ENCODE measurements at places on chromosomes 6 and 20.

DNA sequence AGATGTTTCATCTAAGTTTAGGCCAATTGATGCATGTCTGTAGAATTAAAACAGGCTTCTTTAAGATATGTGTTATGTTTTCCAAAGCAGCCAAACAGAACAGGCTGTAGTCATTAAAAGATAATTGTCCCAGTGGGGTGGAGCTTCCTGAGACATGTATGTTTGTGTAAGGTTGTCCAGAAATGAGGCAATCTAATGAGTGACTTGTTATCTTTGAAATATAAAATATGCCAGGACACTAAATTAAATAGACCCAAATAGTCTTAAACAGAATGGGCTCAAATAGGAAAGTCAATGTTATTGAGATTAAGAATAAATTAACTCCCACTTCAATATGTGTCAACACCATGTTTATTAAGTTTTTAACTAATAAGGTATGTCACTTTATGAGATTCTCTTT, 204.7 kb upstream of the RNF217 start:
- DNase-seq: no peak
- H3K36me3 ChIP-seq: no peaks in the 10 kb centered on the region

GRCh38 chr20:58573986-58574385, 58.8 kb upstream of the APCDD1L start:
- H3K36me3 ChIP-seq: no peaks in the 10 kb centered on the region
- no peaks in the 10 kb centered on the region for H3K27me3 ChIP-seq
- H3K4me3 ChIP-seq: no peak overlapping the region
- H3K4me1 ChIP-seq: no peaks in the 10 kb centered on the region
- no peak for DNase-seq

- H3K4me1 ChIP-seq: peaks cover 14% of the 10 kb centered on the region
- no peak for DNase-seq
These were observed 29.7 kb downstream of the GINS1 start for GRCh38 chr20:25437153-25437581.

GRCh38 chr20:43432498-43432897, 25.2 kb upstream of the SRSF6 start:
- no peak overlapping the region for H3K27ac ChIP-seq
- H3K36me3 ChIP-seq: no peaks in the 10 kb centered on the region
- no peaks in the 10 kb centered on the region for H3K27me3 ChIP-seq
- H3K4me1 ChIP-seq: no peaks in the 10 kb centered on the region

GRCh38 chr20:32165836-32166545, 41.6 kb downstream of the PLAGL2 start:
- peaks cover 39% of the 10 kb centered on the region for H3K36me3 ChIP-seq
- DNase-seq: no peak
- no peaks in the 10 kb centered on the region for H3K4me1 ChIP-seq
- H3K27me3 ChIP-seq: no peaks in the 10 kb centered on the region
- H3K27ac ChIP-seq: no peak overlapping the region

GRCh38 chr6:145848541-145848940, 33.9 kb upstream of the FBXO30 start:
- H3K4me1 ChIP-seq: no peaks in the 10 kb centered on the region
- H3K4me3 ChIP-seq: no peak overlapping the region
- no peaks in the 10 kb centered on the region for H3K36me3 ChIP-seq
- H3K27me3 ChIP-seq: no peaks in the 10 kb centered on the region
- no peak overlapping the region for H3K27ac ChIP-seq
- no peak for DNase-seq

DNA sequence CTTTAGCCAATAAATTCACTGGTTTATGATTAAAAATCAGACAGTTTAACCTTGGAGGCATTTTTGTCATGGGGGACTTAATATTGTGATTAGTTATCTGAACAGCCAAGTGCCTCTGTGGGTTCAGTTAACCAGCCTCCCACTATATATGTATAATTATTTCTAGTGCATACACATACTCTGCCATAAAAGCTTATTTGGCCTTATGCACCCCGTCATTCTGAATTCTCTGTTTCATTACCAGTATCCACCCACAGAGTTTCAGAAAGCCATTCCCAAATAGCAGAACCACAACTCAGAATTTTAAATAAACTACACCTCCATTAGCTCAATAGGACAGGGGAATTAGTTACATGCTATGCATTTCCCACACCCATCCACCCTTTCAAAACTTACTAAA, 279.7 kb downstream of the ZFAND3 start:
- no peak for DNase-seq
- no peak overlapping the region for H3K27ac ChIP-seq
- peaks cover 9% of the 10 kb centered on the region for H3K36me3 ChIP-seq
- no peak overlapping the region for H3K4me3 ChIP-seq

DNA sequence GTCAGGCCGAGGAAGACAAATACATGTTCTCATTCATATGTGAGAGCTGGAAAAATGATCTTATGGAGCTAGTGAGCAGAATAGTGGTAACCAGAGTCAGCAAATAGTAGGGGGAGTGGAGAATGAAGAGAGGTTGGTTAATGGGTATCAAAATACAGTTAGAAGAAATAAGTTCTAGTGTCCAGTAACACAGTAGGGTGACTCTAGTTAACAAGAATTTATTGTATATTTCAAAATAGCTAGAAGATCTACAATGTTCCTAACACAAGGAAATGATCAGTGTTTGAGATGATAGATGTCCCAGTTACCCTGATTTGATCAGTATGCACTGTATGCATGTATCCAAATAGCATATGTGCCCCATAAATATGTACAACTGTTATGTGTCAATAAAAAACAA, 128.4 kb downstream of the BCKDHB start:
- no peaks in the 10 kb centered on the region for H3K4me1 ChIP-seq
- no peak overlapping the region for H3K4me3 ChIP-seq
- no peaks in the 10 kb centered on the region for H3K27me3 ChIP-seq
- DNase-seq: no peak
- no peaks in the 10 kb centered on the region for H3K36me3 ChIP-seq
- no peak overlapping the region for H3K27ac ChIP-seq

GRCh38 chr6:87902383-87902782, 145.3 kb upstream of the SPACA1 start:
- H3K4me1 ChIP-seq: peaks cover 7% of the 10 kb centered on the region
- H3K4me3 ChIP-seq: no peak overlapping the region
- H3K27ac ChIP-seq: no peak overlapping the region

DNA sequence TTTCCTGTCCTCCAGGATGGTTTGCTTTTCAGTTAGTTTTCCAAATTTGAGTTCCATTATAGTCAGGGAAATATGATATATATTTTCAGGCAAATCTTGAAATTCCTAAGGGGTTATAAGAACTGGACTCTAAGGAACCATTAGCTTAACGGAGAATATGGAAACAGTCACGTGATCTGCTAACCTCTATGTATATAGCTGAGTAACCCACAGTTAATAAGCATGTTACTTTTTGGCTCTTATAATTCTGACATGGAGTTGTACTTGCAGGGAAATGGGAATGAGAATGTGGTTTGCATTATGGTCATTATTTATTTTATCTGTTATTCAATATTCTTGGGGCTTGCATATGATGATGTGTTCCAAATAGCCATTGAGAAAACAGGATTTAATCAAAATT, 23.3 kb downstream of the SOBP start:
- no peak overlapping the region for H3K4me3 ChIP-seq
- no peak overlapping the region for H3K27ac ChIP-seq
- DNase-seq: no peak
- no peaks in the 10 kb centered on the region for H3K4me1 ChIP-seq
- no peaks in the 10 kb centered on the region for H3K27me3 ChIP-seq

- no peaks in the 10 kb centered on the region for H3K36me3 ChIP-seq
- no peak overlapping the region for H3K27ac ChIP-seq
- H3K4me3 ChIP-seq: no peak overlapping the region
These were observed 43.2 kb upstream of the PNRC1 start for GRCh38 chr6:89037141-89037900.
